ENCODE measurements at places on chromosomes 2 and 18. TPM values are rescaled to one million over a fixed set of nuclear protein-coding genes. Genes with fewer than 3 reads are reported as not detected.
A peak's percentile ranks its signal among the peaks of the same experiment; 100 is the strongest.

DNA sequence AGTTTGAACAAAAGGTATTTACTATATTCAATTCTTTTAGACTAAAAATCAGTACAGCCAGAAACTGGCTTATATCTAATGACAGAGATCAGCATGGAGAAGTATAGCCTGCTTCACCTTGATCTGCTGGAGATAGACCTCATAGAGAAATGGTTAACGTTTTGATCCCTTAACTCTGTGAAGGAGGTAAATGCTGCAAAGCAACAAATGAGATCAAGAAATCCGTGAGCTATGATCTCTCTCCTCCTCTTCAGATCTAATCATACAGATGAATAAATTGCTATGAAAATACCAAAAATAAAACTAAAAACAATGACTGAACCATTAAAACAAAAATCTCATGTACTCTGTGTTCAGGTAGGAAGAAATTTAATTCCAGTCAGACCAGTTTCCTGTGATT is 42.8 kb downstream of the KLHL14 start:
- DNase-seq, result no peak

DNA sequence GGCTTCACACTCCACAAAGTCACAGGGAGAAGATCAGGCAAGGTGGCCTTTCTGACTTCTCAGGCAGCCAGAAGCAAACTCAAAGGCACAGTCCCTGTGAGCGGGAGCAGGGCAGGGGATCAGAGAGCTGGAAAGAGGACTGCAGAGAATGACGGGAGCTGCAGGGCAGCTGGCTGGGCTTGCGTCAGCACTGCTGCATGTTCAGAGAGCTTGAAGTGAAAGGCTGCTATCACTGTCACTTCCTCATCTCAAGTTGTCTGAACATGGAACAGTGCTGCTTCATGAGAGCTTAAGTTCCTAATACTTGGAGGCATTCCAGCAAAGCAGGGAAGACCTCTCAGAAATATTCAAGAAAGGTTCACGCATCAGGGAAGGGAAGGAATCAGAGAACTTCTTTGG is 20.4 kb downstream of the TGFBRAP1 start:
- no peak for DNase-seq

GRCh38 chr2:27131429-27131828 is 3.0 kb downstream of the PREB start:
- no peak for DNase-seq

- peak; percentile 64 for DNase-seq
Measured at GRCh38 chr2:26274058-26274613, 29.4 kb downstream of the HADHB start.

DNA sequence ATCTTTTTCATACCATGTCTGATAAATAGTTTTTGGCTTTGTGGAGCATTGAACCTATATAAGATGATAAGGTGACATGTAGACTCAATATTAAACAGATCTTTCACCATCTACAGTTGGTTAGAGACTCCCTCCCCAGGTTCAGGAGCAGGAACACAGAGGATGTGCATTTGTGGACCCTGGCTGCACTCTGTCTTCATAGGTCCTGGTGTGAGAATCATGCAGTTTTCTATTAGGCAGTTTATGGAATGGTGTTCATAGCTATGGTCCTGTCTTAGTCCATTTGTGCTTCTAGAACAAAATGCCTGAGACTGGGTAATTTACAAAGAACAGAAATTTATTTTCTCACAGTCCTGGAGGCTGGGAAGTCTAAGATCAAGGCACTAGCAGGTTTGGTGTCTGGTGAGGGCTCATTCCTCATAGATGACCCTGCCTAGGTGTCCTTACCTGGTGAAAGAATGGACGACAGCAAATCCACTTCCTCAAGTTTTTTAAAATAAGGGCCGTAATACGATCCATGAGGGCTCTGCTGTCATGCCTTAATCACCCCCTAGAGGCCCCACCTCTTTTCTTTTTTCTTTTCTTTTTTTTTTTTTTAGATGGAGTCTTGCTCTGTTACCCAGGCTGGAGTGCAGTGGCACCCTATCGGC is 35.3 kb upstream of the FAM98A start:
- no peak for DNase-seq

DNA sequence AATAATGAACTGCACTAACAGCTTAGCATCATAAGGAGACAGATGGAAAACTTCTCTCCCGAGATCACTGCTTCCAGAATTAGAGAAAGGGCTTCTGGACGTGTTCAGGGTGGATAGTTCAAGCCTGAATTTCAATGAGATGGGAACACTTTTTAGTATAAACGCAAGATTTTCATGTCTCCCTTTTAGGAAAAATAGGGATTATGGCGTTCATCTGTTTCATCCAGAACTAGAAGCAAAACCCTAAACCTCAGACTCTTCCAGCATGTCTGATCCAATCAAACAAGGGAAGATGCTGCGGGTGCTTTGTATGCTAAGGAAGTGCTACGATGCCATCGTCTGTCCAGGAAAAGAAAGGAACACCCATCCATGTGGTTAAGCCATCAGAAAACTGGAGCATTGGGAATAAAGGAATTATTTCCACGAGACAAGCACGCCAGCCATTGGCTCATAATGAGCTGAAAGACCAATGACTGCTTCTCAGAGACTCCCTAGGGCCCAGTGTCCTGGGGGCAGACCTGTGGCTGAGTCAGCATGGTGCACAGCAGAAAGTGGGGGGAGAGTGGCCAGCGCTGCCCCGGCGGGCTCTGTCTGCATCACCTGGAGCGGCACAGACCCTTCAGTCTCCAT is 65.9 kb upstream of the AFF3 start:
- DNase-seq, result no peak

DNA sequence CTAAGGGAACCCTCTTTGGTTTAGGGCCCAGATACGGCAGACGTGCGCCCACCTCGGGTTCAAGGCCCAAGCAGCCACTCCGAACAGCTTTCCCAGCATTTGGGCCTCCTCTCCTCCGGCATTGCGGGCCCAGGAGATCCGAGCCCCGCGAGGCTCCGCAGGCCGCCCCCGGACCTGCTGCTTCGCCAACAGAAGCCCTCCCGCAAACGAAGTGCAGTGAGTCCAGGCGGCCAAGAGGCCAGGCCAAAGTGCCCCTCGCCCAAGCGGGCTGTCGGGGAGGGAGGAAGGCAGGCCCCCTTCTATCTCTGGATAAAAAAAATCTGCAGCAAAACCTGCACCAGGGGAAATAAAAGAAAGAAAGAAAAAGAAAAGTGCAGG is 6.0 kb downstream of the EN1 start:
- no peak for DNase-seq

DNA sequence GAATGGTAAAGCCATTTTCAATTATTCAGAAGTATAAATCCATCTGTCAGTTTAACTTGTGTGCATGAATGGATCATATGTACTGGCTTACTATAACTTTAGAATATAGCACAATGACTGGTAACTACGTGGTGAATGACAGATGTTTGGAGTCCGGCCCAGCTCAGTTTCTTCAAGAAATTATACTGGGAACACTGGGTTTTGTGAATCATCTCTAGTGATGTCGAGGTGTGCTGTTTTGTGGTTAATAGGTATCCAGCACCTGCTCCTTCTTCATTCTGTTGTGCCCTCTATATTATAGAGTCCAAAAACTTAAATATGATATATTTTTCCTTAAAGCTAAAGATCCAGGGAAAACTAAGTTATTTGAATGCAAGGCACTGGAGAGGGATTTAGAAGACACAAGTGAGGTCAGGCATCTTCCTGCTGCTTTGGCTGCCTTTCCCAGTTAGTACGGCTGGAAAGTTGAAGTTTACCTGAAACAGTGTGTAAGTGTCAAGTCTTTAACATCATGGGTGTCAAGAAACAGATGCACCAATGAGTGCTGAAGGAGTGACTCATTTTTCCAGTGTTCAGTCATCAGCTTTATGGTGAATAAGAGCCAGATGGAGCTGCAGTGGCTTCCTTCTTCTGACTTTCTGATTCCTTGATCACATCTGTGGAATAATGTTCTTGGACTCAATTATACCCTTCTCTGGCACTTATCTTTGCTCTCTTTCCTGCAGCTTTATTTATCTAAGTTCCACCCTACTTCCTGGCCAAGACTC is 1079.5 kb upstream of the CELF4 start:
- DNase-seq, result no peak

DNA sequence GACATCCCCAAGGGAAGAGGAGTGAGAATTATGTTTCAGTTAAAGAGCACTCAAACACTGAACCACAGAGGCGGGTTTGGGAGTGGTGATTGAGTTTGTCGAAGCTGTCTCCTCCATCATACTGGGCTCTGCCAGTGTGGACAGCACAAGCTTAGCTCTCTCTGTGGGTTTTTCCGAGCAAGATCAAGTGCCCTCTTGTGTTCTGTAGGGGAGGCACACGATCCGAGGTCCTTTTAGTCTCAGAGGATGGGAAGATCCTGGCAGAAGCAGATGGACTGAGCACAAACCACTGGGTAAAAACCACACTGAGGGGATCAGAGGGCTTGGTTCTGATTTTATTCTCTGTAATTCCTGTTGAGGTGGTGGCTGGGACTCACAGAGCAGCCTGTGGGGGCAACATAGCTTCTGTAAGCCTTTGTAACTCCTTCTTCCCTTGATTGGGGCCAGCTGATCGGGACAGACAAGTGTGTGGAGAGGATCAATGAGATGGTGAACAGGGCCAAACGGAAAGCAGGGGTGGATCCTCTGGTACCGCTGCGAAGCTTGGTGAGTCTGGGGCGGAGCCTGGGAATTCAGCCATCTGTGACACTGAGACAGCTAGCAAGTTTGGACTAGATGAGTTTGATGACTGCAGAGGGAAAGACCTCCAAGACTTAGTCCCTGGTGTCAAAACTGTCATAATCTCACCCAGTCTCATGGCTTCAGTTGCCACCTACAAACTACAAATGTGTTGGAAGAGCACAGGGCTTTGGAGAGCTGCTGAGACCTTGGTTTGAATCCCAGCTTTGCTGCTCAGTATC is 2.0 kb downstream of the NAGK start:
- no peak for DNase-seq

DNA sequence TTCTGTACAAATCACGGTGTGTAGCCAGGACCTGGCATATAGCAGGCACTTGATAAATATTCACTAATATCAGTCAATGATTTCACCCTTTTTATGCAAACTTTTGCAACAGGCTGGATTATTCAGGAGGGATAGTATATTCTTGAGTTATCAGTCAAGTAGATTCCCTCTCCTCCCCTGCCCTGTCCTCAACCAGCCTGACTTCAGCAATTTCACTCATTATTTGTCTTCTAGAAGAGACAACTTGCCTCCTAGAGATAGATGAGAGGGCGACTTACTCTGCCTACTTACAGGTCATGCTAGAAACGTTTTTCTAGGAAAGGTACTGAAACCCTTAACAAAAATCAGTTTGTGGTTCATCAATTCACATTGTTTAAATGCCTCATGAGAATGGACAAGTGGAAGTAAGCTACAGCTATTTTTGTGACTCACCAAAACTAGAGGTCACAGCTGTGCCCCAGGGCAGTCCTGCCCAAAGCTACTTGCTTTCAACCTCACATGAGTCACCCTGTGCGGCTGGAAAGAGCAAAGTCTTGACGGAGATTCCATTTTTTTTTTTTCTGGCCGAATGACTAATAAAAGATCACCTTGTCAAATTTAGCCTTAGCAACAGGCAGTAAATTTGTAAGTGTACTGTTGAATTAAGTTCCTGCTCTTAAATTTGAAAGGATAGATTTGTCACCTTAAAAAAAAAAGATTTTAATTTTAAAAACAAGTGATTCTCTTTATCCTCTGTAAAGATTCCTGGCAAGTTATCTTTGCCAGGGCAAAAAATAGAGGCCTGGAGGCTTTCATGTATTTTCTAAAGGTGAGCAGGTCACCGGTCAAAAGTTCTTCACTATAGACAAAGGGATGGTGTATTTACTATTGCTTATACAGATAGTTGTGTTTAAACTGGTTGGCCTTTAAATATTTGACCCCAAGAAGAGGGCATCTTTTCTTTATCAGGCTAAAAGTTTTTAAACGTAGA is 109.0 kb upstream of the SLC35G4 start:
- DNase-seq, result peak; percentile 94

DNA sequence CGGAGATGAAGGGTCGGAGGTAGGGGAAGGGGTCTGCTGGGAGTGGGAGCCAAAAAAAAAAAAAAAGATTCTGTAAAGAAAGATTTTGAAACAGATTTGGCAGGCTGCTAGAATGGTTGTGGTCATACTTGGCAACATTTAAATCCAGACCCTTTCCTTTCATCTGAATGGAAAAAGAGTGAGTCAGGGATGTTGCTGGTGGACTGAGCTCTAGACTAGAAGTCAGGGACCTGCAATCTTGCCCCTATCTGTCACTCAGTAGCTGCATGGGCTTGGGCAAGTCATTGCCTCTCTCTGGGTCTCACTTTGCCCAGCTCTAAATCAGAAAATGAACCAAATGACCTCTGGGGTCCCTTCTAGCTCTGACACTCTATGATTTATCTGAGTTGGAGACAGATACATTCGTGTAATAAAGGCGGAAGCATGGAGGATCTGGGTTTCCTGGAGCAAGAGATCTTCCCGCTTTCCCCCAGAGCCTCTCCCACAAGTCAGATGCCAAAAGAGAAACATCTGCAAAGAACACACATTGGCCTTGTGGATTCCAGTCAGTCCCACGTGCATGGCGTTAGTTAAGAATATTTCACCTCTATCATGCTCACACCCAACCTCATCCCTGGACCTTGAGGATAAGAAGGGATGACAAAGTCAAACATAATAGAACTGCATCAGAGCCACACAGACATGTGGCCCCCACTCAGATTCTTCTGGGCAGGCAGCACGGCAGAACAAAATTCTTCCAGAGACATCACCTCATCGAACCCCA is 58.5 kb downstream of the ADD2 start:
- DNase-seq, result no peak

Gene SLC4A3
- total RNA-seq, result 2.3 TPM

Gene CCDC150
- 12.0 TPM for total RNA-seq
